NCI-H2171 treated with DMSO at 0.1 percent for 48 hours (cell line): ENCODE measurements at places on chromosomes 5 and 9.

DNA sequence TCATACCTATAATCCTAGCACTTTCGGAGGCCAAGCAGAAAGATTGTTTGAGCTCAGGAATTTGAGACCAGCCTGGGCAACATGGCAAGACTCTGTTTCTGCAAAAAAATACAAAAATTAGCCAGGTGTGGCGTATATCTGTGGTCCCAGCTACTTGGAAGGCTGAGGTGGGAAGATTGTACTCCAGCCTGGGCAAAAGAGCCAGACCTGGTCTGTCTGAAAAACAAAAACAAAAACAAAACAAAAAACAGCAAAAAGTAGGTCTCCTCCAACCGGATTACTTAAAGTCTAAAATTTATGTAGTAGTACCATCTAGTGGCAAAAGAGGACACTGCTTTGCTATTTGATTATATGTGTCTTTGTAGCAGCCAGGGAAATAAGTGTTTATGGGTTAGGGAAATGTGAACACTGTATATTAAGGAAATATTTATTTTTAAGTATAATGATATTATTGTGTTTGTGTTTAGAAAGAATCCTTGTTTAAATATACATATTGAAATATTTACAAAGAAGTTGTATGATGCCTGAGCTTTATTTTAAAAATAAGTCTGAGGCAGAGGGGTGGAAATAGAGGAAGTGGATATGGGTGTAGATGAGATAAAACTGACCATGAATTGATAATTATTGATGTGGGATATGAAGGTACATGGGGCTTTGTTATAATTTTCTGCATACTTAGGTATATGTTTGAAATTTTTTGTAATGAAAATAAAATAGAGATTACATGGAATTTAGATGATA is 20.0 kb downstream of the APC start:
- peak; percentile 70 for DNase-seq

DNA sequence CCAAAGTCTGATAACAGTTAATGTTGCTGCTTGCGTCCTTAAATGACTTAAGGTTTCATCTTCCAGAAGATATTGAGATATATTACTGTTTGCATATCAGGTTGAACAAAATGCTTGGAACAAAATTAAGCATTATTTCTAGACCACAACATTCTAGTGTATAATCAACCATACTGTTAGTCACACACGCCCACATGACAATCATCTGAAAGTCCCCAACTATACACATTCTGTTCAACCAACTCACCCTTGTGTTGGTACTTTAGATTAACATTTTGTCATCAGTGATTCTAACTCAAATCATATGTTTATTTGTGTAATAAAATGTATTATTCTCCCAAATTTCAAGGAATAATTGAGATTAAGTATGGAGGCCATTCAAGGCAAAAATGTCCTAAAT is 47.3 kb downstream of the LURAP1L start:
- DNase-seq = no peak

- peak; percentile 72 for DNase-seq
Observed at GRCh38 chr5:169416583-169417196, 115.8 kb upstream of the SLIT3 start.

- no peak for DNase-seq
Observed at GRCh38 chr5:14577079-14577725, 4.4 kb upstream of the OTULINL start.

DNA sequence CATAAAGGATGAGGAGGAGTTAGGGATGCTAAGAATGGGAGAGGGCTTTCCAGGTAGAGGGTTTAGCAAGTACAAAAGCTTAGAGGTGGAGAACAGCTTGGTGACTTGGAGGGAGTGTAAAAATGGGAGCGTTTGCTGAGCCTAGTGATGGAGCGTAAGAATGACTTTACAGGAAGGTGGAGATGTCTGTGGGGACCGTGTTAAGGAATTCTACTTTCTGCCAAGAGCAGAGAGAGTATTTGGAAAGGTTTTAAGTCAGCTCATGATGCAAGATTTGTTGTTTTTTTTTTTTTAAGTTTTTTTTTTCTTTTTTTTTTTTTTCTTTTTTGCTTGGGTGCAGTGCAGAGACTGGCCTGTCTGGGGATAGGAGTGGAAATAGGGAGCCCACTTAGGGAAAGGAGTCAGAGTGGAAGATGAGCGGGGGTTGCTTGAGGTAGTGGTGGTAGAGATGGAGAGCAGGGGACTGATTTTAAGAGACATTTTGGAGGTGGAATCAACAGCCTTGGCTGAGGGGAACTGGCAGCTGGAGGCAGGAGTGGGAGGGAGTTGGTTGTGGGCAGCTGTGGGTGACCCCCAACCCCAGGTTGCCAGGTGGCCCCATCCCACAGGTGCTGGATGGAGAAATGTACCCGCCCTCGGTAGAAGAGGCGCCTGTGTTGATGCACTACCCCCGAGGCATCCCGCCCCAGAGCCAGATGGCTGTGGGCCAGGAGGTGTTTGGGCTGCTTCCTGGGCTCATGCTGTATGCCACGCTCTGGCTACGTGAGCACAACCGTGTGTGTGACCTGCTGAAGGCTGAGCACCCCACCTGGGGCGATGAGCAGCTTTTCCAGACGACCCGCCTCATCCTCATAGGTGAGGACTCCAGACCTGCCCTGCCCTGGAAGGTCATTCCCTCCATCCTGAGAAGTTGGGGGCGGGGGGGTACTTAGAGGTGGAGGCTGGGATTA is 12.4 kb downstream of the PTGS1 start:
- peak; percentile 59 for DNase-seq

- no peak for DNase-seq
Observed at GRCh38 chr9:136979769-136980587, 2.7 kb downstream of the PTGDS start.

DNA sequence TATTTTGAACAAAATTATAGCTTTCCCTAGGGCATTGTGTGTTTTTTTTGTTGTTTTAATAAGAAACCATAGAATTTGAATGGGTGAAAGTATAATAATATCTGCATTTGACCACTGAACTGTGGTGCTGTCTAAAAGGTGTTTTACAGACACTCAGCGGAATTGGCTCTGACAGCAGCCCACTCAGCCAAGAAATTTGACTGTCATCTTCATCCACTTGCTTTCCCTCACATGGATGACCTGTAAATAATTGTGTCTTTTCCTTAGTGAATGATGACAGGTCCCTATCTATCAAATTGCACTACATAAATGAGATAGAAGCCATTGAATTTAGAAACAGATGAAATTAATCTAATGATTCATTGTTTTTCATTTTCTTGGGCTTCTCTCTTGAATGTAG is 150.0 kb downstream of the PAM start:
- DNase-seq = no peak

GRCh38 chr9:126439402-126439765 is 112.8 kb downstream of the MVB12B start:
- DNase-seq = no peak

GRCh38 chr5:43121913-43122484 is 1.3 kb downstream of the ZNF131 start:
- DNase-seq = no peak

DNA sequence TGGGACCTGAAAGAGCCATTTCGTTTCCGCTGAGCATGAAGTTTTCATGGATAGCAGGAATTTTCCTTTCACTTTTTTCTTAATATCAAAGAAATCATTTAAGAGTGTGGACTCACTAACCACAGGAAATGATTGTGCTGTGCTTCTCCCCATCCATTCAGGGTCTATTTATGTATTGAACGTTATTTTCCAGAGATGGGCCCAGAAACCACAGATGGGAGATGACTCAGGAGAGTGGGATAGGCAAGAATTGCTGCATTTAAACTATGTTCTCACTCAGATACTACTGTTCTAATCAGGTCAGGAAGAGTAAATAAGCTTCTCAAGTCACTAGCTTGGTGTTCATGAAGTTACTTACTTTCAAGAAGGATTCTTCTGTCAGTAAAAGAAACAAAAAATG is 763.8 kb downstream of the DTWD2 start:
- no peak for DNase-seq

GRCh38 chr9:95497772-95498171 is 19.0 kb downstream of the PTCH1 start:
- DNase-seq = no peak

- peak; percentile 65 for DNase-seq
Observed at GRCh38 chr9:120579139-120580050, 572 bp downstream of the CDK5RAP2 start.

DNA sequence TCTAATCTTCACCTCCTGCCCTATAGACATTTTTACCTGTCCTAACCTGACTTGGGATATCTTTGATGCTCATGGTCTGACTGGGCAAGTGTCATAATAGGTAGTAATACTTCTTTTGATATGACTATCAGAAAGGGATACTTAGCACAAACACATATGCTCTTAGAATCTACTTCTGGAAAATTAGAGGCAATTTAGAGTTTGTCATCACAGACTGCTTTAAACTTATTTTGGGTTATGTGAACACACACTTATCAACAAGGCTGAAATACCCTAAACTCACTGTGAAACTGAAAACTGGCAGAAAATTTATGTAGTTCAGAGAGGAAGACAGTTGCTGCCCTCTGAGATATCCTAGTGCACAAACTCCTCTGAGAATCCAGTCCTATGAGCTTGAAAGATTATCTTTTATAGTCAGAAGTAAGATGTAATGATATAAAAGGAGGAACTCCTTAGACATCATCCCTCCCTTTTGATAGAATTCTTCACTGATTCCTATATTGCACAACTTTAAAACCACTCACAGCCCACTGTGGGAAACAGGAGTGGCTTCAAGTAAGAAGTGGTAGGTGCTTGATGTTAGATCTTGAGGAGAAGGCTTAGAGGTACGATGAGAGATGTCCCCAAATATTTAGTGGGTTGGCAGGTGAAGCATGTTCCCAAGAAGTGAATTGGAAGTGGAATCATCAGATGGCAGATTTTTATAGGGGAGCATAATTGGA is 273.3 kb downstream of the MAN2A1 start:
- DNase-seq = no peak

- peak; percentile 78 for DNase-seq
Observed at GRCh38 chr9:127722055-127722745, 6.3 kb downstream of the TTC16 start.

GRCh38 chr9:111023128-111023527 is 15.1 kb downstream of the LPAR1 start:
- DNase-seq = no peak

DNA sequence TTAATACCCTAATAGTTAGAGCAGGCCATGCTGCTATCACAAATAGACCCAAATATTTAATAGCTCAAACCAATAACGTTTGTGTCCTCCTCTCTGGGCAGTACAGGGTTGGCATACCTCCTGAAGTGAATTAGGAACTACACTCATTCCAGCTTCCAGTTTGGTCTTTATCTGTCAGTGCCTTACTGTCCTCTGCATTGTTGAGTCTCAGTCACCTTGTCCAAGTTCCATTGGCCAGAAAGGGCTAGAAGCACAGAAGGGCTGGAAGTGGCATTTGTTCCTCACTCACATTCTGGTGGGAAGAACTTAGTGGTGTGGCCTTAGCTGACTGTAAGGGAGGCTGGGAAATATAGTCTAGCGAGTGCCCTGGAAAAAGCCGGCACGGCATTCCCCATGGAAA is 11.2 kb downstream of the FXN start:
- no peak for DNase-seq

GRCh38 chr9:2134391-2134790 is 119.2 kb downstream of the SMARCA2 start:
- DNase-seq = no peak

GRCh38 chr9:114856942-114857315 is 51.1 kb upstream of the TNFSF15 start:
- no peak for DNase-seq

DNA sequence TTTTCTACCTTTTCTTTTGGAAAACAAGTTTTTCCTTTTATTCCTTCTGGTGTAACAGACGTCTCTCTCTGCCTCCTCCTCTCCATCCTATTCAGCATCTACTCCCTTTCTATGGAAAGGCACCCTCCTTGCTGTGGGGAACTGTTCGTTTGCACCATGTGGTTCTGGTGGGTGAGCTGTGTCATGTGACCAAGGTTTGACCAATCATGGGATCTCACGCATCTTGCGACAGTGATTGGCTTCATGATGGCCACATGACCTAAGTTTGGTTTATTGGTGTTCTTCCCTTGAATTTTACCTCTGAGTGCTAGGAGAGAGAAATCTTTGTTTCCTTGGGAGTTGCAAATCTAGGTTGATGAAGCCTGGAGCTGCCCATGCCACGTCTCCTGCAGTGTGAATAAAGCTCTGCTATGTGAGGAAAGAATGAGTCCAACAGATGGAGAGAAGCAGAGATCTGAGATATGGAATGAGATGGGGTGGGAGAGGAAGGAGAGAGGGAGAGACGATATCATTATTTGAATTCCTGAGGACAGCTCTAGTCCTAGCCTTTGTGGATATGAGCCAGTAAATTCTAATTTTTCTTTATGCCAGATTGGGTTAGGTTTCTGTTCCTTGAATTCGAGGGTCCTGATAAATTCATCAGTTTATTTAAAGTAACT is 178.8 kb upstream of the IL12B start:
- no peak for DNase-seq

DNA sequence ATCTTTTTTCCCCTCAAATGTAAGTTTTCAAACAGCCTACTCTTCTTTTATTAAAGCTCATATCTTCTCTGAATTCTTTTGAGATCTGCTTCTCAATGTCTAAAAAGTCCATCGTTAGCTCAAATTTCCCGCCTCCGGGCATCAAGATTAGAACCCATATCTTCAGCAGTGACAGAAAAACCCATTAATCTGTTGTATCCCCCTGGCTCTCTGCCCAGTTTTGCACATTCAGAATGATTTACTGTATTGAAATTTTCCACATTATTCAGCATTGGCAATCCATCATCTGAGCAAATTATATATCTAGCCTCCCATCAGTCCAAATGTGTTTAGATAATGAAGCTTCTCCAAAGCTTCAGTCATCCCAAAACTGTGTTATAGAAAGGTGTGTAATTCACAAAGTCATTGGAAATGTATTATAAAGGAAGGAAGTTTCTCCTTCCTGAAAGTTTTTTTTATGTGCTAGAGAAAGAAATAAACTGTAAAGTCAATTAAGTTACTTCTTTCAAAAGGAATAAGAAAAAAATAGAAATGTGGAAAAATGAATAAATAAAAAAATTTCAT is 849.9 kb downstream of the MAT2B start:
- no peak for DNase-seq

GRCh38 chr9:87587356-87587745 is 89.7 kb downstream of the DAPK1 start:
- no peak for DNase-seq

DNA sequence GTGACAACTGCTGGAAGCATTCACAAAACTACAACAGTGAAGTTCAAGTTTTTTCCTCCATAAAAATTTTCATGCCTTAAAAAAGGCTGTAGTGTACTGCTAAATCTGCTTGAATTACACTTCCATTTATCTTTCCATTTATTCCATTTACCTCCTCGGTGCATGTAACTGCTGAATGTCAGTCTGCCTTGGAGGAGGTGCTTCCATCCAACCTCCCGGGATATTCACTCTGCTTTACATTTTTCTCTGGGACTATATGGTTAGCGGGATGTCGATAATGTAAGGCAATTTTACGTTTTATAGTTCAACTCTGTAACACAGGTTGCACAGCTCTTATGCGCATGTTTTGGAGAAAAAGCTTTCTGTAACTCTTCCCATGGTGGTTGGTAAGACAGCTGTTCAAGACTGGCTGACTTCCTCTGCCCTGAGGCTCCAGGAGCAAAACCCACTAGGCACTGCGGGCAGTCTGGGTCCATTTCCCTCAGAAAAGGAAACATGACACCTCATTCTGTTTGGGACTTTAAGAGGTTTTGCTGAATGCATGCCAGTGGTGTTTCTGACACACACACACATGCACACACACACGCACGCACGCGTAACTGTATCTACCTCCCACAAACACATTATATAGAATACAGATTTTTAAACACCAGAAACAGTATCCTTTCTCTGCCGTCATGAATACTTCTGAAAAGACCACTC is 66.1 kb downstream of the SPTLC1 start:
- DNase-seq = peak; percentile 6
